ENCODE measurements at places on chromosomes 12 and 14. TPM values are rescaled to one million over a fixed set of nuclear protein-coding genes. Genes with fewer than 3 reads are reported as not detected.

Gene BDKRB2
- total RNA-seq = 0.02 TPM

Gene PRR13
- 341 TPM for total RNA-seq

Gene DRAM1
- total RNA-seq = 4.2 TPM

Gene KRT2
- not detected for total RNA-seq

Gene TUNAR
- total RNA-seq = not detected

Gene SERPINA3
- total RNA-seq = 2.3 TPM

Gene LBHD2
- total RNA-seq = not detected

Gene CLEC7A
- not detected for total RNA-seq

Gene GLIPR1
- 1.2 TPM for total RNA-seq

Gene ADAMTS20
- total RNA-seq = 0.09 TPM

Gene KRT3
- total RNA-seq = not detected

Gene YEATS4
- total RNA-seq = 39.2 TPM

DNA sequence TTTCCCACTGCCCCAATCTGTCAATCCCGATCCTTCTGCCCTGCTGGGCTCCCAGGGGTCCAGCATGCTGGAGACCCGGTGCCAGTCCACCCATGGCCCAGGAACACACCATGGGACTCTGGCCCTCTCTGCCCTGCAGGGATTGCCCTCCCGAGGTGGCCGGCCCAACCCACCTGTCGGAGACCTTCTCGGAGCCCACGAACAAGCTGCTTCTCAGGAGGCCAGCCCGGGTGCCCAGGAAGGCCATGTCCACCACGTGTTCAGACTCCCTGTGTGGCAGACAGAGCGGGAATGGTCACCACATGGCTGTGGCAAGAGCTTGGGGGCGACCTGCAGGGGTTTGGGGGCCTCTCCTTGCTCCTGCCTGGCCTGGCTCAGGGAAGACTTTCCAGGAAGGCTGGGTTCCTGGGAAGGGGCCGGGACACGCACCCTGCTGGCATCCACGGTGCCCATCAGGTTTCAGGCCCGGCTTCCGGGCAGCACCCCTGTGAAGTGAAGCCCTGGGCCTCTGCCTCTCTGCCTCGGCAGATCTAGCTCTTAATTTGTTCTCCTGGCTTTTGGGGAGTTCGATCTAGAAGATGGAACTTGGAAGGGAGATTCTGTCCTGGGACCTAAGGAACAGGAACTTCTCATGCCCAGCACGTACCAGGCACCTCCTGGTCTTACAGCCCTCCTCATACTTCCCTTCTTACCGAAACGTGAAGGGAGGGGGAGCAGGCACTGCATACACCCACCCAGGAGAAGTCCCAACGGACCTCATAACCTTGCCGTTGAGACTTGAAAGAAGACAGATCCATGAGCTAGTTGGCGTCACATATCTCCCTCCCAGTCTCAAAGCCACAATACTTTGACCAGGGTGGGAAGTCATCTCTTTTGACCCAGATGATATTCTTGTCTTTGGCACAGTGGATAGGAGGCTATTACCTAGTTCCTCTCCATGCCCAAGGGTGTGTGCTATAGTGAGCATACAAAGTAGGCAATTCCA, 26.3 kb downstream of the LRTM2 start:
- no peaks in the 10 kb centered on the region for H3K4me1 ChIP-seq
- no peak overlapping the region for H3K27ac ChIP-seq
- peaks cover 19% of the 10 kb centered on the region for H3K27me3 ChIP-seq
- no peak overlapping the region for H3K4me3 ChIP-seq
- no peak for DNase-seq

- no peaks in the 10 kb centered on the region for H3K4me1 ChIP-seq
- no peaks in the 10 kb centered on the region for H3K36me3 ChIP-seq
- no peaks in the 10 kb centered on the region for H3K27me3 ChIP-seq
Observed at GRCh38 chr12:25500651-25501050, 52.4 kb downstream of the LMNTD1 start.

- H3K36me3 ChIP-seq = no peaks in the 10 kb centered on the region
- no peaks in the 10 kb centered on the region for H3K27me3 ChIP-seq
- H3K27ac ChIP-seq = no peak overlapping the region
- H3K4me3 ChIP-seq = no peak overlapping the region
- no peak for DNase-seq
- H3K4me1 ChIP-seq = peaks cover 5% of the 10 kb centered on the region
Observed at GRCh38 chr12:117583677-117584225, 222.3 kb upstream of the NOS1 start.

GRCh38 chr12:116448165-116448739, 110.9 kb upstream of the MAP1LC3B2 start:
- H3K36me3 ChIP-seq = no peaks in the 10 kb centered on the region
- no peak for DNase-seq
- H3K27me3 ChIP-seq = no peaks in the 10 kb centered on the region
- H3K27ac ChIP-seq = no peak overlapping the region
- H3K4me3 ChIP-seq = no peak overlapping the region

DNA sequence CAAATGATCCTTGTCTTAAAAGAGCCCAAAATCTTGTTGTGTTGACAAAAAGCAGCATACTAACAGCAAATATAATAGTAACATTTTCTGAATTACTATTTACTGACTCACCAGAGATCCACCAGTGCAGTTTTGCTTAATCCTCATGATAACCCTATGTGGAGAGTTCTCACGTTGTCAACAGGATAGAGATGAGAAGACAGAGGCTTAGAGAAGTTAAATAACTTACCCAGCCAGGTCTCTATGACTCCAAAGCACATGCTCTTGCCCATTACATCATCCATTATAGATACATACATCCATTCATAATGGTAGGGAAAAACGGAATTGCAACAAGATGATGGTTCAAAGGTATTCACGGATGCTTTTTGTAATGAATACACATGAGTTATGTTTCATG, 111.9 kb downstream of the PAX9 start:
- no peak for DNase-seq
- peaks cover 11% of the 10 kb centered on the region for H3K4me1 ChIP-seq

GRCh38 chr12:127632461-127632860, 634.5 kb upstream of the TMEM132C start:
- H3K4me3 ChIP-seq = no peak overlapping the region
- H3K36me3 ChIP-seq = no peaks in the 10 kb centered on the region
- H3K27me3 ChIP-seq = no peaks in the 10 kb centered on the region
- H3K27ac ChIP-seq = no peak overlapping the region
- no peaks in the 10 kb centered on the region for H3K4me1 ChIP-seq

- H3K27me3 ChIP-seq = no peaks in the 10 kb centered on the region
- no peak for DNase-seq
- H3K4me3 ChIP-seq = no peak overlapping the region
- peaks cover 60% of the 10 kb centered on the region for H3K4me1 ChIP-seq
- H3K27ac ChIP-seq = peak overlapping the region; percentile 18
- peaks cover 42% of the 10 kb centered on the region for H3K36me3 ChIP-seq
Observed at GRCh38 chr14:73750531-73750901, 36.3 kb upstream of the PNMA1 start.

- peaks cover 14% of the 10 kb centered on the region for H3K4me1 ChIP-seq
- H3K27me3 ChIP-seq = no peaks in the 10 kb centered on the region
- peak overlapping the region; percentile 64 for H3K27ac ChIP-seq
- no peaks in the 10 kb centered on the region for H3K36me3 ChIP-seq
Observed at GRCh38 chr14:20493634-20494033, 11.7 kb upstream of the RNASE10 start.

DNA sequence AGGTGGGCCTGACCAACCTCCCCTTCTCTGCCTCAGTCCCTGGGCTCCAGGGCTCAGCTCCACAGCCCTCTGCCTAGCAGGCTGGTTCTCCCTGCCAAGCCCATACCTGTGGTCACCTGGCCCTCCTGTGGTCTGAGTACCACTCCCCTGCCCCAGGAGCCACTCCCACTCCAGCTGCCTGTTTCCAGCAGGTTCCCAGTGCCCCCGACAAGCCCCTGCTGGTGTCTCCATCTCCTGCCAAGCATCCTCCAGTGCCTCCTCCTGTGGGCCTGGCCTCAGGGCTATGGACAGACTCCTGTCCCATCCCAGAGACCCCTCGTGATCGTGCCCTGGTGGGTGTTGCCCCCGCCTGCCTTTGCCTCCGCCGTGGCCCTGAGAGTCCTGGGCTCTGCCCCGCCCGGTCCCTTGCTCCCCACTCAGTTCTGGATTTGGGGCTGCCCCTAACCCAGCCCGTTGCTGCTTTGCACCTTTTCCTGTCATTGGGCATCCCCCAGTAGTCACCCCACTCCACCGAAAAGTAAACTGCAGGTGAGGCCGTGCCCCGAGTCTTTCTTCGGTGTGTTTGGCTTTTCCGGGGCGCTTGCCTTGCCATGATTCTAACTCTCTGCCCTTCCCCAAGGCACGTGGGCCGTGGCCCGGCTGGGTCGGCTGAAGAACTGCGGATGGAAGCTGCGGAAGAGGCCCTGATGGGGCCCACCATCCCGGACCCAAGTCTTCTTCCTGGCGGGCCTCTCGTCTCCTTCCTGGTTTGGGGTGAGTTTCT, 9.8 kb downstream of the MEG3 start:
- no peak overlapping the region for H3K27ac ChIP-seq
- DNase-seq = no peak
- no peaks in the 10 kb centered on the region for H3K4me1 ChIP-seq
- no peaks in the 10 kb centered on the region for H3K27me3 ChIP-seq
- no peaks in the 10 kb centered on the region for H3K36me3 ChIP-seq
- no peak overlapping the region for H3K4me3 ChIP-seq

- H3K36me3 ChIP-seq = no peaks in the 10 kb centered on the region
- no peak overlapping the region for H3K27ac ChIP-seq
- peaks cover 25% of the 10 kb centered on the region for H3K27me3 ChIP-seq
Observed at GRCh38 chr14:73245480-73246325, 8.4 kb downstream of the PAPLN start.

GRCh38 chr12:58915037-58915436, 5.3 kb downstream of the LRIG3 start:
- no peaks in the 10 kb centered on the region for H3K27me3 ChIP-seq
- H3K36me3 ChIP-seq = no peaks in the 10 kb centered on the region
- no peaks in the 10 kb centered on the region for H3K4me1 ChIP-seq
- no peak overlapping the region for H3K27ac ChIP-seq

GRCh38 chr14:22623047-22623446, 21.1 kb downstream of the OR6J1 start:
- no peak overlapping the region for H3K27ac ChIP-seq
- no peaks in the 10 kb centered on the region for H3K27me3 ChIP-seq
- no peak for DNase-seq

DNA sequence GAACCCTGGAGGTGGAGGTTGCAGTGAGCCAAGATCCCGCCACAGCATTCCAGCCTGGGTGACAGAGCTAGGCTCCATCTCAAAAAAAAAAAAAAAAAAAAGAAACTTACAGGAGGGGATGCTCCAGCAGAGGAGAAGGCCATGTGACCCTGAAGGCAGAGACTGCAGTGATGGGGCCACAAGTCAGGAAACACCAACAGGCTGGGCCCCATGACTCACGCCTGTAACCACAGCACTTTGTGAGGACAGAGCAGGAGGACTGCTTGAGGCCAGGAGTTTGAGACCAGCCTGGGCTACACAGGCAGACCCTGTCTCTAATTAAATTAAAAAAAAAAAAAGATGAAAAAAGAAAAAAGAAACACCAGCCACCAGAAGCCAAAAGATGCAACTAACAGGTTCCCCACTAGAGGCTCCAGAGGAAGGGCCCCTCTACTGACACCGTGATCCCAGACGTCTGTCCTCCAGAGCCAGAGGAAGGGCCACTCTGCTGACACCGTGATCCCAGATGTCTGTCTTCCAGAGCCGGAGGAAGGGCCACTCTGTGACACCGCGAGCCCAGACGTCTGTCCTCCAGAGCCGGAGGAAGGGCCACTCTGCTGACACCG, 9.1 kb upstream of the GLT1D1 start:
- no peak for DNase-seq
- no peaks in the 10 kb centered on the region for H3K36me3 ChIP-seq
- peaks cover 8% of the 10 kb centered on the region for H3K27me3 ChIP-seq
- no peak overlapping the region for H3K4me3 ChIP-seq

GRCh38 chr14:57464008-57464730, 29.5 kb downstream of the CCDC198 start:
- no peak overlapping the region for H3K4me3 ChIP-seq
- H3K27ac ChIP-seq = no peak overlapping the region
- no peaks in the 10 kb centered on the region for H3K27me3 ChIP-seq
- no peaks in the 10 kb centered on the region for H3K4me1 ChIP-seq
- DNase-seq = no peak

GRCh38 chr14:39991041-39991440, 558.8 kb upstream of the FBXO33 start:
- no peak overlapping the region for H3K4me3 ChIP-seq
- no peaks in the 10 kb centered on the region for H3K36me3 ChIP-seq

- no peak for DNase-seq
- H3K36me3 ChIP-seq = no peaks in the 10 kb centered on the region
- no peak overlapping the region for H3K27ac ChIP-seq
- no peaks in the 10 kb centered on the region for H3K27me3 ChIP-seq
- no peak overlapping the region for H3K4me3 ChIP-seq
Observed at GRCh38 chr14:56224229-56224628, 106.0 kb downstream of the PELI2 start.

DNA sequence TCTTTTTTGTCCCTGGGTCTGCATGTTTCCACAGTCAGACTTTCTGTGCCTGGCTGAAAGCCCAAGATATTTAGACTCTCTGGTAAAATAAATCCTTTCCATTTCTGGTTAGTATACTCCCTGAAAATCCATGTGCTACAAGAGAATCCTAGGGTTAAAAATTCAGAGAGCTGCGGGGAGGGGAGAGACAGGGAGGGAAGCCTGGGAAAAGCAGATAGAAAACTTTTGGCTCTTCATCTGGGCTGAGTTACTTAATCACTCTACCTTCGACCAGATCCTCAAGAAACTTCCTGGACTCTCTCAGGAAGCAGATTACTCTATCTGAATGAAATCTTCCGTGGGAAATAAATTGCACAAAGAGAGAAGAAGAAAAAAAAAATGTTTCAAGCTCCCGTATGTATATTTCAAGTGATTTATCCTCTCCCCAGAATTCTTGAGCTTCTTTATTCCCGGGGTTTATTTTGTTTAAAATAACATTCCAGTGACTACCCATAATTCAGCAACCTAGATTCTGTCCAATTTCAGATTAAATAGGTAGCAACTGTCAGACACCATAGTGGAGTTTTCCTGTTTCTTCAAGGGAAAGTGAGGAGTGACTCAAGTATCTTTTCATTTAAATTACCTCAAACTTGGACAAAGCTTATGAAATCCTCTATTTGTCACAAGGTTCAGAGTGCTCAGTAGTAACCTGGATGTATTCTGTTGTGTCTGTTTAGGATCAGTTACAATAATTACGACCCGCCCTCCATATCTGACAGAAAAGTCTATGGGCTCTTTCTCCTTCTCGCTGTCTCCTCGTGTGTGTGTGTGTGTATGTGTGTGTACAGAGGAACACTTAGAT, 163.7 kb downstream of the MYRFL start:
- no peaks in the 10 kb centered on the region for H3K4me1 ChIP-seq
- H3K27me3 ChIP-seq = 0 out of 2 replicates have a peak, but pooled peaks cover 5% of the 10 kb centered on the region
- H3K36me3 ChIP-seq = no peaks in the 10 kb centered on the region

GRCh38 chr14:52018252-52018651, 28.9 kb downstream of the RTRAF start:
- peaks cover 12% of the 10 kb centered on the region for H3K4me1 ChIP-seq
- no peak overlapping the region for H3K27ac ChIP-seq
- DNase-seq = peak; percentile 13
- no peaks in the 10 kb centered on the region for H3K27me3 ChIP-seq
- no peaks in the 10 kb centered on the region for H3K36me3 ChIP-seq

- no peak overlapping the region for H3K4me3 ChIP-seq
- H3K27me3 ChIP-seq = no peaks in the 10 kb centered on the region
- H3K36me3 ChIP-seq = no peaks in the 10 kb centered on the region
- no peak overlapping the region for H3K27ac ChIP-seq
Observed at GRCh38 chr14:96929950-96930349, 132.8 kb downstream of the VRK1 start.

GRCh38 chr12:80192087-80192486, 92.8 kb downstream of the OTOGL start:
- no peak for DNase-seq
- H3K4me1 ChIP-seq = no peaks in the 10 kb centered on the region
- no peaks in the 10 kb centered on the region for H3K36me3 ChIP-seq
- no peak overlapping the region for H3K4me3 ChIP-seq
- H3K27ac ChIP-seq = no peak overlapping the region
- H3K27me3 ChIP-seq = no peaks in the 10 kb centered on the region
